Activated CD4-positive, CD25-positive, alpha-beta regulatory T cell treated with anti-CD3 and anti-CD28 coated beads, Interleukin-2, amount 50 U/mL, for 24 hours (primary cell): ENCODE measurements at places on chromosomes 1 and 21.
A peak's percentile ranks its signal among the peaks of the same experiment; 100 is the strongest.

GRCh38 chr1:93093332-93094006, 14.4 kb downstream of the MTF2 start:
- ATAC-seq = no peak

- no peak for ATAC-seq
Measured at GRCh38 chr1:119011116-119011515, 23.0 kb upstream of the TBX15 start.

DNA sequence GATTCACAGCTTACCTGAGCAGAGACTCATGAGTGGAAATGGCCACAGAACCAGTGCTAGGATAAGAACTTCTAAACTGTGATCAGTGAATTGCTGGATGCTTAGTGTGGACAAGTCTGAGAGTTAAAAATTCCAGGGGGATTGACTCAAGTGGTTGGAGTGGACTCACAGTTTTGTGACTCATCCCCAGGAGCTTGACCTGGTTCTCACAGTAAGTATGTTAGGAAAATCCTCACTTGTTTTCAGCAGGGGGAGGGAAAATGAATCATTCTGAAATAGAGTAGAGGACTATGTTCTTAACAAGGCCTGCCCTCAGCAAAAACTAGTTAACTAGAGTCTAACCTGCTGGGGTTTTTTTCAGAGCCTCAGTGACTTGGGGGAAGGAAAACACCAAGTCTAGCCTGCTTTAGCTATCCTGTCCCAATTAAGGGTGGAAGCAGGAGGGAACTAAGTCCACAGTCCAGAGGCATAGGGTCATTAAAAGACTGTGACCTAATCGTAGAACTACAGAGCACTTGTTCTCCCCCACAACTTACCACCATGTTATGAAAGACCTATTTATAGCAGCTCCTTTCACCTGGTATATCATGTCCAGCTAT, 6.1 kb upstream of the CDC73 start:
- ATAC-seq = no peak

DNA sequence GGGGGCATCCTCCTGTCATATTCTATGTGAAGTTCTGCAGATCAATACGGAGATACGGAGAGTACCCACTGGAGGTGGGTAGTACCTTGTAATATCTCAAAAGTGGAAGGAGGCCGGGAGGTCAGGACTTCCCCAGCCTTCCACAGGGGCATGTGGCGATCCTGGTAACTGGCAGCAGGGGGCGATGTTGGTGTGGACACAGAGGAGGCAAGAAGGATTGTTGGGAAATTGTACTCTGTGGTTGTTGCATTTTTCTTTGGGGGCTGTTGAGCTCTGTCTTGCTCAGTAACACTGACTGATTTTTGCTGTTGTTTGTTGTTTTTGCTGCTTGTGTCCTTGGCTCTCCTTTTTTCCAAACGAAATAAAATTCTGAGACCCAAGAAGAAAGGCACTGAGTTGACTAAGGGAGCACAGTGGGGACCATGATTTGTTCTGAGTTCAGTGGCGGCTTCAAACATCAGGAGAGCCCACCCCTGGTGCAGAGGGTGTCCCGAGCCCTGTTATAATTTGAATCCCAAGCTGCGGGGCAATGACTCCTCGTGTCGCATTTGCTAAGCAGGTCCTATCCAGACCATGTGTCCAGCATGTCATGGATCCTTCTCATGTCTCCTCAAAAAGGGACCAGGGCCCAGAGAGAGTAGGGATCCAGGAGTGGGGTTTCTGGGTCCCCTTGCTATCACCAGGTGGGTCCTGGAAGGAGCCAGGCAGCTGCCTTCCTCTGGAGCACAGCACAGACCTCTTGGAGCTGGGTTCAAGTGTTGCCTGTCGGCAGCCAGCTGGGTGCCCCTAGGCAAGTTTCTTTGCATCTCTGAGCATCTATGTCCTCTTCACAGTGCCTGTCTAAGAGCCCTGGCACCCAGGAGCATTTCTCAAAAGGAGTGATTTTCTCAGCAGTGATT, 22.8 kb downstream of the LHX4 start:
- ATAC-seq = peak; percentile 53

GRCh38 chr1:40030528-40031135, 9.9 kb upstream of the CAP1 start:
- no peak for ATAC-seq

DNA sequence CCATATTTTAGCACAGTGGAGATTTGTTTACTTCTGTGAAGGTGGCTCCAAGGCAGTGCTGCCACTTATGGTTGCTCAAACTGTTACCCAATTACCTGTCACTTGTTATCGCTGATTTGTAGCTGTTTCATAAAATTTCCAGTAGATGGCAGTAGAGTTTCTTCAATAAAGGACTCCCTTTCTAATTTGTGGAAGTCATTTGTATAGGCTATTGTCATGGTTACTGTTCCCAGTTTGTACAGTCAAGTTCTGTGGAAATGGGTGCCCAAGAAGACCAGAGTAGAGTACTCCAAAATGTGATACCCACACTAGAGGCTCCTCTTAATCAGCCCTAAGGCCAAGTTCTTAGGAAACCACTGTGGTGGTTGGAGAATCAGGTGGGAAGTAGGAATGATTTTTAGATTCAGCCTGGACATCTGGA, 186.1 kb downstream of the CLEC20A start:
- ATAC-seq = peak; percentile 9

- ATAC-seq = peak; percentile 82
Measured at GRCh38 chr1:19799230-19800075, at the start of gene TMCO4. Gene TMCO4 (minus strand): TSS chr1:19799916. CDS start chr1:19780758, 19,158 bp downstream.

- no peak for ATAC-seq
Measured at GRCh38 chr1:177495878-177496277, 325.1 kb downstream of the BRINP2 start.

DNA sequence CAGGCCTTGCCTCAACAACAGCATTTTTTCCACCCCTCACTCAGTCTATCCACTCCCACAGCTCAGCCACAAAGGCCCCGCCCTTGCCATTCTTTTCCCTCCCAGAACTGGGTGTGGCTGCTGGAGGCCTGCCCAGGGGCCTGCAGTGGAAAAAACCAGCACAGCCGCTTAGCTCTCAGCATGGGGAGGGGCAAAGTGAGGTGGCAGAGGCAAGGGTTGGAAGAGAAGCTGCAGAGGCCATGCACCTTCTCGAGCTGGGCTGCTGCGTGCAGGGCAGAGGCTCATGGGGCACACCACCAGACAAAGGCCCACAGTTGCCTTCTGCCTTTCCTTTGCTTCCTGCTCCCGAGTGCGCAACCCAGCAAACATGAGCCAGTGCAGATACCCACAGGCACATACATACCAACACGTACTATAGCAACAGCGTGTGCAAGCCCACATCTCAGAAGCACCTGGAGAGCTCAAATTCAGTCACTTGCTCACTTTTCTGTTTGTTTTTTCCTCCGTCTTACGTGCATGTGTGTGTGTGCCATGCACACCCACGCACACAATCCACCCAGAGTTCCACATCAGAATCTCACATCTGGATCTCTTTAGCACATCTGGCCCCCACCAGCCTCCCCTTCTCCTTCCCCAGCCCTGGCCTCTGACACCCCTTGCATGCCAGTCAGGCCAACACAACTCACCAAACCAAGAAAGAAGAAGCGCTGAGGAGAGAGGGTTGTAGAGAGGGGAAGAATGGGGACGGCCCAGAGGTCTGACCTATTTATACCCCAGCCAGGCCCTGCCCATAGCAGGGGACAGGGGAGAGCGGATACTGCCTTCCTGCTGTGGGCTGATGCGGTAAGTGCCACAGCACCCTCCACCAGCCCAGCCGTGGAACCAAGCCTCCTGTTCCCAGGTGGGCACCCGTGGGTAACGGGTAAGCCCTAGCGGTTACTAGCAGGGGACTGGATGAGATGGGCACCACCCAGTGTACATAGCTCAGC, at the start of gene S100A4:
Gene S100A4 (minus strand): TSS at position 740 of the 989 bp plus-strand sequence. CDS start 1,012 bp downstream, outside the sequence.
- ATAC-seq = peak; percentile 93

- ATAC-seq = no peak
Measured at GRCh38 chr21:40186045-40186444, 318.8 kb downstream of the PCP4 start.

DNA sequence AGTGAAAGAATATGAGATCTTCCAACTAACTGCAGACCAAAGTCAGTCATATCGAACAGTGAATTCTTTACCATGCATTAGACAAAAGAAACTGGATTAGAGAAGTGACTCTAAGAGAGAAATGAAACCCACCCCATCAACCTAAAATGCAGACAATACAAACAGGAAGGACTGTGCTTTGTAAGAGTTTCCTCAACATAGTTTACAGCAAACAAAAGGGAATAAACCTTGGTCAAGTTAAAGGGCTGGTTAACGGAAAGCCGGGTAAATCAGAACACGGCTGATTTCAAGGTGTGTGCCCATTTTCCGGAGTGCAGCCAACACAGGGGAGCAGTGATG, 39.2 kb downstream of the SIPA1L2 start:
- ATAC-seq = no peak

GRCh38 chr1:5742032-5742431, 250.2 kb downstream of the NPHP4 start:
- no peak for ATAC-seq

DNA sequence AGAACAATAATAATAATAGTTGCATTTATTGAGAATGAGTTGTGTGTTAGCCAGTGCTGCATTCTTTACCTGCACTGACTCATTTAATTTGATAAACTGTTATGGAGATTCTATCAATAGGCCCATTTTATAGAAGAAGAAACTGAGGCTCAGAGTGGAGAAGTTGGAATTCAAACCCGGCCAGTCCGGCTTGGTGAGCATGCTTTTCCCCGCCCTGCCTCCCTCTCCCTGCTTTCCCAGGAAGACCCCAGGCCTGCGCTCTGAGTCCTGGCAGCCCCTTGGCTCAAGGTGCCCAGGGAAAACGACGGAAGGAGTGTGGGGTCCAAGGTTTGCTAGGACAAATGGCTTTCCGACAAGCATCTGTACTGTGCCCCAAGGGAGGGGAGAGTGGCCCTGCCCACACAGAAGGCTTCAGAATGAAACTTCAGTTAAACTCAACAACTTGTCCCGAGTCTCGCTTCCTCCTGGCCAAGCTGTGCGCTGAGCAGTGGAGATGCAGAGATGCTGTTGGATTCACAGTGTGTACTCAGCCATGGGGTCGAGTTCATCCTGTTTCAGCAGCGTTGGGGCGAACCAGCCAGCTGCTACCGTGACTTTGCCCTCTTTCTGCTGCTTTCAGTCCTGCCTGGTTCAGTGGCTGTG, 23.3 kb upstream of the PADI6 start:
- no peak for ATAC-seq

- no peak for ATAC-seq
Measured at GRCh38 chr1:1347663-1348419, 1.4 kb downstream of the DVL1 start.

DNA sequence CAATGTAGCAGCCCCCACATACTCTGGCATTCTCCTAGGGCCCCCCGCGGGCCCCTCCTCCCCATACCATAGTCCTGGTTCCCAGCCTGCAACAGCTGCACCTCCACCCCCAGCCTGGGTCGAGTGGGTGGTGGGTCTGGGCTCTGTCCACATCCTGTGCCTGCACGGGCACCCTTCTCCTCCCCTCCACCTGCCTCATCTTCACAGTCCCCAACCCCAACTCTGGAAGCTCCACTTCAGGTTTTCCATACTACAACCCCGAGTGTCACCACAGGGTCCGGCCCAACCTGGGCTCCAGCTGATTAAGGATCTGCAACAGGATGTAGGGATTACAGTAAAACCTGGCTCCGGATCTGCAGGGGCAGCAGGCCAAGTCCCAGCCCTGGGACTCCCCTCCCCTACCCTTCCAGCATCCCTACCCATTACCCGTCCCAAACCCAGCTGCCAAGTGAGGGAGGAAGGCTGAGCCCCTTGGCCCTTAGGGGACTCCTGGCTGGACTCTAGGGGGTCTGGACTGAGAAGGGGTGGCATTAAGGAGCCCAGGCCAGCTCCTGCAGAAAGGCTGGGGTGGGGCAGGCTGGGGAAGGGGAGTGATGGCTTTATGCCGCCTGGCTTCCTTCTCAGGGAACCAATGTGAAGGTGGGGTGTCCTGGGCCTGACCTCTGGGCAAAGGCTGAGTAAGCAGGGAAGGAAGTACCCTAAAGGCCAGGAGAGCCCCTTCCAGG, 116.8 kb downstream of the CASZ1 start:
- ATAC-seq = no peak

DNA sequence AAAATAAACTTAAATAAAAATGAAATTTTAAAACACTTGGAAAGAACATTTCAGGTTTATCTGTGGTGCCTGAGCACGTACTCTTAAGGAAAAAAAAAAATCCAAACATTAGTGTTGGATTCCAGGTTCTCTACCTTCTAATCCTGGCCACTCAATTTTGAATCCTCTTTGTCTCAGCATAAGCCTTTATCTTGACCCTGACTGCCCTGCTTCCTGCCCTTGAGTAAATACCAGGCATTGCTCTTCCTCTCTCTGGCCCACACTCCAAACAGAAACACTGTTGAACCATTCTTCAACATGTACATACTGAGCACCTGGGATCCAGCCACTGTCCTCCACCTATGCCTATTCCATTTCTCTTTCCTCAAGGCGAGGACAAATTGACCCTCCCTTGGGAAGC, 11.4 kb upstream of the VANGL1 start:
- ATAC-seq = no peak

- ATAC-seq = no peak
Measured at GRCh38 chr21:34345091-34345871, 18.5 kb upstream of the KCNE2 start.

DNA sequence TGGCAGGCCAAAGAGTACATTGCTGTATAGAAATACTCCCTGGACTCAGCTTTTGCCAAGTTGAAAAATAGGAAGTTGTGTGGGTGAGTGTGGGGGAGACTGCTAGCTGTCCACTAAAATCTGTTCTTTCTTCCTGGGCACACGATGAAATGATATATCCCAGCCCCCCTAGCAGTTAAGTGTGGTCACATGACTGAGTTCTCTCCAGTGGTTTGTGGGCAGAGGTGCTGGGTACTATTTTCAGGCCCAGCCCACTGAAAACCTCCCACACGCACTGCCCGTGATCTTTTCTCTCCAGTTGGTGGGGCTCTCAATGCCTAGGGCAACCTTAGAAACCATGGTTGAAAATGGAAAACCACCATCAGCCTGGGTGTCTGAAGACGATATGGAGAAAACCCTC, 119.7 kb upstream of the LMO4 start:
- ATAC-seq = no peak

- no peak for ATAC-seq
Measured at GRCh38 chr1:156796340-156797097, 20.1 kb downstream of the SH2D2A start.
